ENCODE measurements at places on chromosomes 3 and 15. TPM values are rescaled to one million over a fixed set of nuclear protein-coding genes. Genes with fewer than 3 reads are reported as not detected.
A peak's percentile ranks its signal among the peaks of the same experiment; 100 is the strongest.

DNA sequence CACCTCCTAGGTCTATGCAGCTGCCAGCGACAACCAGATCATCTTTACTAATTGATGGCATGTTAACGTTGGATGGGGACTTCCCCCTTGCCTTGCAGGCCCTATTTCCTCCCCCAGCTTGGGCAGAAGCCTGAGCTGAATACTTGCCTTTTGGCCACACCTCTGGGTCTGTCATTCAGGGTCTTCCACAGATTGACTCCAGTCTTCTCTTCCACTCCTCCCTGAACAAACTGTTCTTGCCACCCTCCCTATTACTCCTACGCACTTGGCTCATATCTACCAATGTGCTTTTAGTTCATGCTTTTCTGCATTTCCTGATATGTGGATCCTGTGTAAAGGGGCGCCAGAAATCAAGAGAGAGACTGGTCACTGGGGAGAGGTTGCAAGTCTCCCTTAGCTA lies 73.5 kb downstream of the DNASE1L3 start:
- H3K36me3 ChIP-seq = no peaks in the 10 kb centered on the region
- H3K27ac ChIP-seq = no peak overlapping the region
- no peaks in the 10 kb centered on the region for H3K27me3 ChIP-seq
- no peak for DNase-seq

GRCh38 chr15:95375281-95375680 lies 955.2 kb upstream of the NR2F2 start:
- H3K27me3 ChIP-seq = no peaks in the 10 kb centered on the region
- no peaks in the 10 kb centered on the region for H3K4me1 ChIP-seq
- H3K36me3 ChIP-seq = no peaks in the 10 kb centered on the region
- no peak overlapping the region for H3K4me3 ChIP-seq

GRCh38 chr3:56086355-56086754 lies 381.9 kb downstream of the ERC2 start:
- H3K4me3 ChIP-seq = no peak overlapping the region
- H3K36me3 ChIP-seq = no peaks in the 10 kb centered on the region
- no peaks in the 10 kb centered on the region for H3K27me3 ChIP-seq

GRCh38 chr3:134341389-134341788 lies 32.9 kb downstream of the AMOTL2 start:
- no peaks in the 10 kb centered on the region for H3K36me3 ChIP-seq
- H3K4me1 ChIP-seq = no peaks in the 10 kb centered on the region
- no peak overlapping the region for H3K27ac ChIP-seq

GRCh38 chr3:187188931-187189330 lies 8.4 kb upstream of the RTP1 start:
- H3K27ac ChIP-seq = no peak overlapping the region
- peaks cover 25% of the 10 kb centered on the region for H3K4me1 ChIP-seq
- H3K27me3 ChIP-seq = no peaks in the 10 kb centered on the region
- no peak overlapping the region for H3K4me3 ChIP-seq

DNA sequence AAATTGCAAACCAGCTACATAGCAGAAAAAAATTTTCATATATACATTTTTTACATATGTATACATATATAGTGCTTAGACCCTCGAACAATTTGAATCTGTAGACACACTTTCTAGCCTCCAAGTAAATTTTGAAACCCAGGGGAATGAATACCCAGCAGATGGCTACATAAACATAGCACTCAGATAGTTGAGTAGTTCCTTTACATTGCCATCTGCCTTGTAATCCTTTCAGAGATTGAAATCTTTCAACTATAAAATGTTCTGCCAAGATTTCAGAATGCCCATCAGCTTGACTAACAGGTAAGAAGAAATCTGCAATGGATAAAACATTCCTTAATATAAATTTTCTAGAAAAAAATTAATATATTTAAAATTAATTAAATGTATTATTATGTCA lies 1333.5 kb upstream of the CADM2 start:
- no peak overlapping the region for H3K4me3 ChIP-seq
- no peaks in the 10 kb centered on the region for H3K4me1 ChIP-seq
- DNase-seq = no peak
- no peaks in the 10 kb centered on the region for H3K36me3 ChIP-seq
- H3K27me3 ChIP-seq = no peaks in the 10 kb centered on the region

The ADCY5 gene
- 85.2 TPM for polyA plus RNA-seq

GRCh38 chr15:71202712-71203111 lies 87.4 kb downstream of the THSD4 start:
- H3K27ac ChIP-seq = no peak overlapping the region
- DNase-seq = no peak
- H3K36me3 ChIP-seq = no peaks in the 10 kb centered on the region
- H3K4me3 ChIP-seq = no peak overlapping the region

DNA sequence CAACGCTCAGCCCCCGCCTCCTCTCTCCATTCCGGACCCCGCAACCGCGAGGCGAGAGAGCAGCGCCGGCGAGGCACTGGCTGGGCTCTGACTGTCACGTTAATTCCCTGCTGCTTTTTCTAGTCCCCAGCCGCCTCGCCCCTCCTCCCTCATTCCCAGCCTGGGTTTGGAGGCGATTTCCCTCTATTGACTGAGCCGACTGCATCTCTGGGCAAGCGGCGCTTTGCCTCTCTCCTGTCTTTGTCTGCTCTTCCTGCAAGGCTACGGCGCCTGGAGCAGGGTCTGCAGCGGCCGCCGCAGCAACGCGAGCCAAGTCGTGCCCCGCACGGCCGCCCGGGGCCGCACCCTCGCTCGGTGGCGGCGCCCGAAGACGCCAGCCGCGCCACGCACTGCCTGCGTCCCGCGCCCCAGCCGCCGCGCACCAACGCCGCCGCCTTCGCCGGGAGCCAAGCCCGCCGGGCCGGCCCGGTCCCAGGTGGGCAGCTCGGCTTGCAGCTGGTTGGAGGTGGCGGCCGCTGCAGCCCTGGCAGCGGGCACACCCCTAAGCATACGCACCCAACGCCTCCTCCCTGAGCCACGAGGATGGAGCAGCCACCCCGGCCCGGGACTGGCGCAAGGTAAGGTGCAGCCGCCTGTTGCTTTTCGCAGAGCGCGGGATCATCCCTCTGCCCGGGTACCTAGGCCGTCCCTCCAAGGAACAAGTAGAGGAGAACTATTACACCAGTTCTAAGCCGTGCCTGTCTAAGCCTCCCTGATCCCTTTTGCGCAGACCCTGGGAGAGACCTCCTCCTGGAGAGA lies at the start of gene LRRC3B:
Gene LRRC3B, plus strand, starts transcription at position 152 of the 798 bp plus-strand sequence. CDS start 86,901 bp downstream, outside the sequence.
- no peak for DNase-seq
- H3K4me1 ChIP-seq = peaks cover 16% of the 10 kb centered on the region
- peaks cover 60% of the 10 kb centered on the region for H3K27me3 ChIP-seq
- H3K4me3 ChIP-seq = peak within 1 kb of the TSS; percentile 55
- H3K27ac ChIP-seq = no peak within 1 kb of the TSS

GRCh38 chr15:71237456-71238188 lies 122.4 kb downstream of the THSD4 start:
- DNase-seq = peak; percentile 78
- H3K27me3 ChIP-seq = no peaks in the 10 kb centered on the region
- H3K27ac ChIP-seq = peak overlapping the region; percentile 54
- peaks cover 3% of the 10 kb centered on the region for H3K36me3 ChIP-seq
- H3K4me1 ChIP-seq = peaks cover 6% of the 10 kb centered on the region

GRCh38 chr3:62538691-62539356 lies 165.5 kb upstream of the FEZF2 start:
- no peak for DNase-seq
- no peaks in the 10 kb centered on the region for H3K27me3 ChIP-seq
- no peaks in the 10 kb centered on the region for H3K4me1 ChIP-seq
- H3K36me3 ChIP-seq = no peaks in the 10 kb centered on the region

DNA sequence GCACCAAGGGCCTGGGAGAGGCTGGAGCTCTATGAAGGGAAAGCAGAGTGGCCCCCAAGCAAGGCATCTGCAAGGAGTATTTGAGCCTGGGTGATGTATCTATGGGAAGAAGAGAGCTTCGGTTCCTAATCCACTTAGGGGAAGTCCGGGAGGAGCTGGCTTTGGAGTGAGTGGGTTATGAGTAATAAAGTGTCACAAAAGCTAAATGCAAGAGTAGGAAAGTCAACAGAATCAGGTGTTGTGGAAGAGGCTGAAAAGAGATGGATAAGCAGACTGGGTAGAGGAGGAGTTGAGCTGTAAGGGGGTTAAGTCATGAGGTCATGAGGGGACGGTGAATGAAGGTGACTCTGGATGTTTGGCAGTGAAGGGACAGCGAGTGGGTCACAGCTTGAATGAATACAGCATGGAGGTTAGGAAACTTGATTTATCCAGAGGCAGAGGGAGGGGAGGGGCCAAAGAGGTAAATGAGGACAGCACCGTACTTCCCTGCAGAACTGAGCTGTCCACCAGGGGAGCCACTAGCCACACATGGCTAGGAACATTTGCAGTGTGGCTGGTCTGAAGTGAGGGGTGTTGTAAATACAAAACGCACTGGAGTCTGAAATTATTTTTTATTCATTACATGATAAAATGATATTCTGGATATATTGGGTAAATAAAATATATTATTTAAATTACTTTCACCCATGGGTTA lies 83.3 kb downstream of the ADCY5 start:
- H3K27ac ChIP-seq = peak overlapping the region; percentile 22
- H3K4me1 ChIP-seq = peaks cover 72% of the 10 kb centered on the region
- DNase-seq = peak; percentile 52
- H3K4me3 ChIP-seq = no peak overlapping the region

DNA sequence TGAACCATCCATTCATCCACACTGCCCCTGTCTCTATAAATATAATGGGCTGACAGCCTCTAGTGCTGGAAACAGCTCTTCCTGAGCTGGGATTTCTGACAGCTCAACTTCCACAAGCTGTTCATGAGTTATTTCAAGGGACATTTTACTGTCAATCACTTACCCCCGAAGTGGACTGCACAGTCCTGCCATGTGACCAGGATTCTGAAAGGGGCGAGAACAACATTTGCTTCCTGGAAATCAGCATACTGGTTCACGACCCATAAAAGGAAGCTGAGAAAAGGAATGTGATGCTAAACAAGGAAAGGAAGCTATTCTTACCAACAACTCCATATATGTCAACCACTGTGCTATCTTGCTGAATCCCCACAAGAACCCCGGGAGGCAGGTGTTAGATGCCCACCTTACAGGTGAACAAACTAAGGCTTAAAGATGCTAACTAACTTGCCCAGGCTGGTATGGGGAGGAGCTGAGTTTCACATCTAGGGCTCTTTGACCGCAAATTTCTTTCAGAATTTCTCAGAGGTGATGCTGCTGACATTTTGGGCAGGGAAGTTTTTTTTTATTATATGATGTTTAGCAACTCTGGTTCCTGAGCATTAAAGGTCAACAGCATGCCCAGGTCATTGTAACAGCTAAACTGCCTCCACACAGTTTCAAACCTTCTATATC lies 16.5 kb upstream of the REC114 start:
- H3K27ac ChIP-seq = no peak overlapping the region
- DNase-seq = no peak
- H3K4me3 ChIP-seq = no peak overlapping the region
- H3K4me1 ChIP-seq = no peaks in the 10 kb centered on the region
- H3K27me3 ChIP-seq = peaks cover 16% of the 10 kb centered on the region
- H3K36me3 ChIP-seq = no peaks in the 10 kb centered on the region

GRCh38 chr15:44308415-44308814 lies 19.9 kb downstream of the GOLM2 start:
- peaks cover 18% of the 10 kb centered on the region for H3K4me1 ChIP-seq
- H3K36me3 ChIP-seq = no peaks in the 10 kb centered on the region
- DNase-seq = no peak
- no peak overlapping the region for H3K27ac ChIP-seq
- H3K4me3 ChIP-seq = no peak overlapping the region

All from heart right ventricle (tissue), 16 donors.